ENCODE measurements at places on chromosomes 6 and 20.
A peak's percentile ranks its signal among the peaks of the same experiment; 100 is the strongest.

- no peak for DNase-seq
Measured at GRCh38 chr6:82783587-82784236, 281.9 kb downstream of the UBE3D start.

DNA sequence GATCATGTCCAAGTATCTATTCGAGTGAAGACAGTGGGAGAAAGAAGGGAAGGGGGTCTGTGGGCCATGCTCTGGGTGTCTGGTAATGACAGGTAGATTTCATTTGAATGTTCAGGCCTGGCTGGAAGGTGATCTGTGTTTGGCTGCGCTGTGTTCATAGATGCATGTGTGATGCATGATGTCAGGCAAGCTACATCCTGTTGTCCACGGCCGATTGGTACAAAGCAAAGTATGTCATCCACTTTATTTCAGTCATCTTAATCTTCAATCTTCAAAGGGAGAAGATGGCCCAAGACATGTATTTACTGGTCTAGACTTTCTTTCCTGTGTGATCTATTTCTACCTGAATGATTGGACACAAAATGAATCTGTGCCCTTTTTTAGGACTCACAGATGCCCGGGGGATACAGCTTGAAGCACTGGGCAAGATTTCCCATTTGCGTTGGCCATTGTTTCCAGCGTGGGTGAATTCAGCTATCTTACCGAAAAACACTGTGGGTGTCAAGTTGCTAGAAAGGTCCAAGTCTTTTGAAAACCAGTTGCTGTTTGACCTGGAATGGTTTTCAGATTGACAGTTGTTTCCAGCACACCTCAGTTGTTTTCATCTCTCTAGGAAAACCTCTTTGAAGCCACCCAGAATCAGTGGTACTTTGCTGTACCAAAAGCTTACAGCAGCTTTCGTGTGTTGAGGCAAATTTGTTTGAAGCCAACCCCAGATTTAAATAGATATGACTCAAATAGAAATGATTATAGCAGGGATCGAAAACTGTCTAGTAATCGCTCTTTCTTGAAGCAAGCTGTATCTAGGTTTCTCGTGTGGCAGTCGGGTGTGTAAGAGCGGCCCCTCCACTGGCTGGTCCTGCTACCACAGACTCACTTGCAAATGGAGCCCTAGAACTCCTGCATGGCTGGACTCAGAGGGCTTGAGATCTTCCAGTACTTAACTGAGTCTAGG, 27.2 kb downstream of the DUSP22 start:
- no peak for DNase-seq

GRCh38 chr6:46090115-46091079, 39.4 kb upstream of the ENPP4 start:
- peak; percentile 73 for DNase-seq

GRCh38 chr20:7912551-7912950, 27.7 kb downstream of the HAO1 start:
- no peak for DNase-seq

All from common myeloid progenitor, CD34-positive (primary cell).